Stimulated activated CD4-positive, alpha-beta T cell treated with anti-CD3 and anti-CD28 coated beads, Interleukin-12 subunit alpha, Interleukin-12 subunit beta, amount 100 ng/mL, for 48 hours (primary cell): ENCODE measurements at places on chromosomes 1 and 21.

DNA sequence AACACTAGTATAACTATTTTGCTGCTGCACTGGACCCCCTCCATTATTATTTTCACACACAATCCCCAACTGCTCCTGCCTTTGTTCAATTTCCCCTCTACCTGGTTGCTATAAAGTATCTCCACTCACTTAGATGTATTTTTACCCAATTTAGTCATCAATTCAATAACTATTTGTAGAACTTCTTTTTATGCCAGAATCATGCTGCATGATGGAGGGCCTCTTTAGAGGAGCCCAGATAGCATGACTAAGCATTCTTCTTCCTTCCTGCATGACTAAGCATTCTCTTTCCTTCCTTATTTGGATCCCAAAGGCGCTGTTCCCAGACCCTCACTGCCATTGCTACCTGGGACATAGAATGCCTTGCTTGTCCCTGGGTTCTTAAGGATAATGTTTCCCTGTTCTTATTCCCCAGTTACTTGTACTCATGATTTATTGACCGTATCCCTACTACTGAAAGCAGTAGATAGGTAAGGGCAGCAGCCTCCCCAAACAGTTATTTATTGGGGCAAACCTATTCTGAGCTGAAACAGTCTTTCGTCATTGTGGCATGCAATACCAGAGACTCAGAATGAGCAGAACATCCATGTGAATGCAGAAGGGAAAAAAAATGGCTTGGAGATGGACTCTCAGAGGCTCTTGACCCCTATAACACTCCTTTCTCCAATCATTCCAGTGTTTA lies 89.3 kb upstream of the AKT3 start:
- no peak for DNase-seq

GRCh38 chr1:64196074-64196870 lies 7.2 kb upstream of the UBE2U start:
- DNase-seq = no peak

- DNase-seq = no peak
Measured at GRCh38 chr1:18178111-18178510, 70.5 kb downstream of the IGSF21 start.

- DNase-seq = no peak
Measured at GRCh38 chr1:116952738-116953275, 43.1 kb downstream of the PTGFRN start.

GRCh38 chr1:20697563-20697962 lies 20.2 kb downstream of the KIF17 start:
- DNase-seq = no peak

DNA sequence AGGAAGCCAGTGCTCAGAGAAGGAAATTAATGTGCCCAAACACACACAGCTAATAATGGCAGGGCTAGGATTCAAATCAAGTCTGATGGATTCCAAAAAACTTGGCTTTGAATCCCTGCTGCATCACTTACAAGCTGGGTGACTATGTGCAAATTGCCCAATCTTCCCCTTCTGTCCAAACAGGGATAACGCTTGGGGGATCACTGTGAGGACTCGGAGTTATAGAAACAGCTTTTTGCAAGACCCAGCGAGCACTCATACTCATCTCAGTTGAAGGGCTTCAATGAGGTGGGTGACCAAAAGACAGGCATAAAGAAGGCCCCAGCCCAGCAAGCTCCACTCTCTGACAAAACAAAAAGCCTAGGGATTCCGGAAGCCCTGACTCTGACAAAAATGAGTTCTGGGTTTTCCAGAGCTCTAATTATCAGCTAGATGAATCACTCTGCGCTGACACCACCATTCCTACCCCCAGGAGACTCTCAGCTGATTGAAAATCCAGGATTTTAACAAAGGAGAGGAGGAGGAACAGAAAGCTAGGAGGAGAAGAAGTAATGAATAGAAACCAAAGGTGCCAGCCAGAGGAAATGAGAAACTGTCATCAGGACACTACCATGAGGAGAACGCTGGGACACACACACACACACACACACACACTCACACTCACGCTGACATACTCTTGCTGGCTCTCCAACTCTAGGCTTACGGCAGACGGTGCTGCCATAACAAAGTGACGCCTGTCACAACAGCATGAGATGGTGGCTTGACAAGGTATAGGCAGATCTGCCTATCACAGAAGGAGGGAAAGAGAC lies 1.6 kb upstream of the STK40 start:
- no peak for DNase-seq

DNA sequence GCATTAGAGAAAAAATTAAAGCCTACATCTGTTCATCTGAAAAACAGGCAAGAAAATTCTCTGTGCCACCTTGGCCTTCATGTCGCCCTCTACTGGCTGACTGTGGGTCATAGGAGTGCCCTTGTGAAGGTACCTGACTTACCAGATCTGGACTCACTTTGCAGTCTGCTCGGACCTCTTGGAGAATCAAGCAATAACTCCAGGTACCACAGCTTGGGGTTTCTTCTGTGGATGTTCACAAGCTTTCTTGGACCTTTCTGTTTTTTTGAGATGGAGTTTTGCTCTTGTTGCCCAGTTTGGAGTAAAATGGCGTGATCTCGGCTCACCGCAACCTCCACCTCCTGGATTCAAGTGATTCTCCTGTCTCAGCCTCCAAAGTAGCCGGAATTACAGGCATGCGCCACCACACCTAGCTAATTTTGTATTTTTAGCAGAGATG lies 2.4 kb upstream of the PRAMEF18 start:
- DNase-seq = peak; percentile 30

DNA sequence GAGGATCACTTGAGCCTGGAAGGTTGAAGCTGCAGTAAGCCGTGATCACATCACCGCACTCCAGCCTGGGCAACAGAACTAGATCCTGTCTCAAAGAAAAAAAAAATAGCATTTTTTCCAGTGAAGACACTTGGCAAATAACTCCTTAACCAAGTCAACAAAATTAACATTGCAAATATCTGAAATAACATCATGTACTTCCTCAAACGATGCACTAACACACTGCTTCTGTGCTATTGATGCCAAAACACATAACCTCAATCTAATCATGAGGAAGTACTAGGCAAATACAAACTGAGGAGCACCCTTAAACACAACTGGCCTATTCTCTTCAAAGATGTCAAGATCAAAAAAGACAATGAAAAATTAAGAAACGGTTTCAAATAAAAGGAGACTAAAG lies 32.3 kb downstream of the PABPC4 start:
- DNase-seq = no peak
